Stimulated activated CD8-positive, alpha-beta memory T cell treated with anti-CD3 and anti-CD28 coated beads, Interleukin-15, amount 100 ng/mL, for 48 hours (primary cell): ENCODE measurements at places on chromosomes 7 and 10.

DNA sequence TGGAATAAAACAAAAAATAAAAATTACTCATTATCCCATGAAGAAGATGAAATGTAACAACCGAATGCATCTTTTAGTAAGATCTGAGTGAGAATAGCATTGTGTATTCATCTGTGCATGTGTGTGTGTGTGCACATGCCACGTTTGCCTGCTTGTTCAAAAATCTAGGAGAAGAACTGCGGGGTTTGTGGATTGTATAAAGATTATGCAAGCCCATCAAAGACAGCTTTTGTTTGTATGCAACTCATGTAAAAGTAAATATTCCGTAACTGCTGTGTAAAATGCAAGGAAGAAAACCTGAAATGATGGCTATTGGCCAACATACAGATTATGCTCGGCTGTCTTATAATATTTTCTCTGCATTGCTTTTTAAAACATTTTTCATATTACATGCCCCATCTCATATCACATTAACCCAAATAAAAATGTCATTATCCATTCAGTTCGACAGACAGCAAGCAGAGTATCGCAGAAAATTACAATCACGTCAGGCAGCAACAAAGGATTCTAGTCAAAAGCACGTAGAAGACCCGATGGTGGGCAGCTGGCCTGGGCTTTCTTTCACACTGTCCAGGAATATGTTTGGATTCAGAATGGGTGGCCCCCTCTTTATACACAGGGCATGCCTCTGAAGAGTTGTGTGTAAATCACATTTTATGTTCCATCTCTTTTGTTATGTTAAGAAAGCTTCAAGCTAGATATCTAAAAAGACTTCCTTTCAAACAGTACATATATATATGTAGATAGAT, 114.0 kb downstream of the PARP12 start:
- DNase-seq, result no peak

- no peak for DNase-seq
These were observed 6.3 kb upstream of the CD36 start for GRCh38 chr7:80632139-80632538.

DNA sequence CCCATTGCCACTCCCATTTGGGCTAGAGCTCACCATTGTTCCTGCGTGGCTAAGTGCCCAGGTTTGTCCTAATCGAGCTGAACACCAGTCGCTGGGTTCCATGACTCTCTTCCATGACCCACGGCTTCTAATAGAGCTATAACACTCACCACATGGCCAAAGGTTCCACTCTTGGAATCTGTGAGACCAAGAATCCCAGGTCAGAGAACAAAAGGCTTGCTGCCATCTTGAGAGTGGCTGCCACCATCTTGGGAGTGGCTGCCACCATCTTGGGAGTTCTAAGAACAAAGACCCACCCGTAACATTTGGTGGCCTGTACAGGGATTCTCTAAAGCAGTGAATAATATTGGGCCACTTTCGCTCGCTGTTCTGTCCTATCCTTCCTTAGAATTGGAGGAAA, 37.0 kb downstream of the AKR1B15 start:
- no peak for DNase-seq

GRCh38 chr7:148234715-148235114, 355.9 kb upstream of the C7orf33 start:
- no peak for DNase-seq

DNA sequence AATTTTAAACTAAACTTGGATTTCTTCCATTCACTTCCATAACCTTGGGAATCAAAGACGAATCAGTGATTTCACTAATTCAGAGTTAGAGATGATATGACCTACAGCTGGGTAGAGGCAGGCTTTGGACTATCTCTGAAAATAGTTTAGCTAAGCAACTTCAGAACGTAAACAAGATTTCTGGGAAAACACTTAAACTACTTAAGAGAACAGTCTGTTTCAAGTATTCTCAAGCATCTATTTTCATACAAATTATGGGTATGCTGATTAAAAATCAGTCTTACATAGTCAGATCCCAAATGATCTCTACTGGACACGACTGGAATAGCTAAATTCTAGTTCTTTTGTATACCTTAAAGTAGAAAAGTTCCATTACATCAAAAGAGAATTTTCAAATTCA, 179.9 kb downstream of the PLCE1 start:
- DNase-seq, result no peak

GRCh38 chr10:51301644-51302043, 227.4 kb downstream of the PRKG1 start:
- DNase-seq, result no peak

DNA sequence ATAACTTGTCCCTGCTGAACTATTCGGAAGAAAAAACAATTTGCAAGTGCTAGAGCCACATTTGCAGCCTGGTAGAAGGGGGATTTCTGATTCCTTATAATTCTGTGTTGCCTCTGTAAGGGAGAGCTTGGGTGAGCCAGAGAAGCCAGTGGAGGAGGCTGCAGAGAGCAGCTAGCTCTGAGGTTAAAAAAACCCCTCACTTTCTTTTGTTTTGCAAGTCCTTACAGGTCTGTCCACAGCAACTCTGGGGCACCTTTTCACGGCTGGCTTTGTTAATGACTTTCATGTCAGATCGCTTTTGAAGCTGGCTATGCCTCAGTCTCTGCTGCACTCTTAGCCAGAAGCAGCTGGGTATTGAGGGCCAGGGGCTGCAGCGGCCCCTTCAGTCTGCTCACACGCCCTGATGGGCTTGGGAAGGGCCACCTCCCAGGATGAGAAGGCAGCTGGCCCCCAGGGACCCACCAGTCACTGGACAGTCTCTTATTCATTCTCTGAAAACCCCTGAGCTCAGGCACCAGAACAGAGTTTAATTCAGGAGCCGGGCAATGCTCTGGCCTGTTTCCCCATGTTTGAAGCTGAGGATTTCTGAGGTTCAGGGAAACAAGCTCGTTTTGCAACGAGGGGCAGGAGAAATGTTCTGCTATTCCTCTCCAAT, 30.9 kb downstream of the TRIM8 start:
- no peak for DNase-seq

GRCh38 chr7:15686957-15687545, 568 bp upstream of the MEOX2 start:
- DNase-seq, result no peak

GRCh38 chr10:48940372-48940771, 732 bp upstream of the LRRC18 start:
- DNase-seq, result no peak

GRCh38 chr7:1669954-1670893, at the start of gene ELFN1:
ELFN1 (plus strand) TSS chr7:1670277; CDS start chr7:1744597, 74,320 bp downstream.
- DNase-seq, result no peak

GRCh38 chr7:20310301-20310700, 20.4 kb upstream of the ITGB8 start:
- DNase-seq, result no peak

GRCh38 chr10:117559712-117560111, 17.2 kb downstream of the EMX2 start:
- no peak for DNase-seq

- no peak for DNase-seq
These were observed 286.4 kb upstream of the SP4 start for GRCh38 chr7:21141476-21141875.

DNA sequence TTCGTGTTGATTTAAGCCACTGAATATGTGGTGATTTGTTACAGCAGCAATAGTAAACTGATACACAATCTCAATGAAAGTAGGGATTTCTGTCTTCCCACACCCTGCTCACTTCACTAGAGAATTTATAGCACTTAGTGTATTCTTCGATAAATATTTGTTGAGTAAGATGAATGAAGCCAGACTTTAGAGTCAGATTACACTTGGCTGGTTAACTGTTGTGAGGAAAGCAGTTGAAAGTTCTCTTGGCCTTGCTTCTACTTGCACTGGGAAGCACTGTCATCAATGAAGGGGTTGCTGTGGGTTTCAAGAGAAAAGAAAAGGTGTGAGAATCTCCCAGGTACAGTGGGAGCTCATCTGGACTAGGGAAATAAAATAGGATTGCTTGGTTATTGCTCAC, 82.1 kb upstream of the IGFBP3 start:
- no peak for DNase-seq

- DNase-seq, result no peak
These were observed 127.5 kb downstream of the DNAJB6 start for GRCh38 chr7:157464111-157464970.

- no peak for DNase-seq
These were observed 13.6 kb downstream of the PDLIM1 start for GRCh38 chr10:95277201-95277570.

- no peak for DNase-seq
These were observed 35.8 kb upstream of the GALNTL5 start for GRCh38 chr7:151920488-151920887.

DNA sequence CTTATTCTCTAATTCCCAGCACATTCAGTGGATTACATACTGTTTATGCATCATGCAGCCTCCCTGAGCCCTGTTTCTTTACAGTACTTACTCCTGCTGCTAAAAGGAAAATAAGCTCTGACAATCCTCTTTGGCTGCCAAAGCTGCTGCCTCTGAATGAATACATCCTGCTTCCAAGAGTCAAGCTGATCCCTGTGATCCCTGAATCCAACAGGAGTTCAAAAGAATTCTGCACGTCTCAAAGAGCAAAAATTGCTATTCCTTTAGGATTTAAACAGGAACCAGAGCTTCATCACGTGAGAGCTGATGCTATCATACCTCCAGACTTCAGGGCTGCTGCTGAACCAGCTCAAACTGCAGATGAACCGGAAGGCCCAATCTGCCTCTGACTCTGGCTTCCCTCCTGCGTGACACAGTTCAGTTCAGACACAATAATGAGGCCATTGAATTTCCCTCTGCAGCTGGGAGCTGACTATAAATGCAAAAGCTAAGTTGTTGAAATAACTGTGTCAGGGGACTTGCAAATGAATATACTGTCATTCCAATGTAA, 851.0 kb upstream of the PHF14 start:
- no peak for DNase-seq

DNA sequence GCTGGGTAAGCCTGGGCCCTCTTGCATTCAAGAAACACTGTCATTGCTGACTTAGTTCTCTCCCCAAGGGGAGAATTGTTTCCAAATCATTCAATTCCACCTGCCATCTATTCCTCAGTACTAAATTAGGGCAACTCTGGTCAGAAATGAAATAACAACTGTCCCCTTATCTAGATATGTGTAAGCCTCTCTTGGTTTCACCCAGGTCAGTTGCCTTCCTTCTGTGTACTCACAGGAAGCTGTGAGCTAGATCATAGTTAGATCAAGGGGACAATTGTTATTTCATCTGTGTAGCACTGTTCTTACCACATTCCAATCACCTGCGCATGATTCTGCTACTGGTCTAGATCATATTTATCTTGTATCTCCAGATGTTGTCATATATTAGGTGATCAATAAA, 483.0 kb upstream of the SORCS1 start:
- DNase-seq, result no peak

DNA sequence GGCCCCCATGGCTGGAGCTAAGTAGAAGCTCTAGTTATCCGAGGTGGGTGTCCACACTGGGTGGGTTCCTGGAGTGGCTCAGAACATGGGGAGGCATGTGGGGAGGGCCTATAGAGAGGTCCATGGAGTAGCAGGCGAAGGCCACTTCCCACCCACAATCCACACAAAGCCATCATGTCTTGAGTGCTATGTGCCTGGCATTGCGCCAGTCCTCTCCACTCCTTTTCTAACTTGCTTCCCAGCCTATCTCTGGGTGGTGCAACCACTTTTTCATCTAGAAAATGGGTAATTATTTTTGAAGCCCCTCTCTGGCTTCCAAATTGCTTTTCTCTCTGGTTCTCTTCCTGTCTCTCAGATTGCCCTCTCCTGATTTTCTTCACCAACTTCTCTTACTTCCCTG, 263.6 kb downstream of the PHTF2 start:
- no peak for DNase-seq

DNA sequence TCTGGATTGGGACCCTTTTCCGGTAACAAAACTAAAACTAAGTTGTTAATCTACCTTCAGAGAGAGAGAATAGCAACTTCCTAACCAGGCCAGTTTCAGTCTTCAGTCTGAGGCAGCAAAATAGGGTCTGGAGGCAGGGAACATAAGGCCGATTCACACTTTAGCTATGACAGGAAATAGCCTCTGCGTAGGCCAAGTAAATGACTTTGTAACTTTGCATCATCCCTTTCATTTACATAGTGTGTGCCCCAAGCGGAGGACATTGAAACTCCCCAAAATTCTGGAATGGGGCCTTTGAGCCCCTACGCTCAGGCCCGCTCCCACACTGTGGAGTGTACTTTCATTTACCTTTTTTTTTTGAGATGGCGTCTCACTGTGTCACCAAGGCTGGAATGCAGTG, 1.7 kb upstream of the UPP1 start:
- DNase-seq, result no peak

DNA sequence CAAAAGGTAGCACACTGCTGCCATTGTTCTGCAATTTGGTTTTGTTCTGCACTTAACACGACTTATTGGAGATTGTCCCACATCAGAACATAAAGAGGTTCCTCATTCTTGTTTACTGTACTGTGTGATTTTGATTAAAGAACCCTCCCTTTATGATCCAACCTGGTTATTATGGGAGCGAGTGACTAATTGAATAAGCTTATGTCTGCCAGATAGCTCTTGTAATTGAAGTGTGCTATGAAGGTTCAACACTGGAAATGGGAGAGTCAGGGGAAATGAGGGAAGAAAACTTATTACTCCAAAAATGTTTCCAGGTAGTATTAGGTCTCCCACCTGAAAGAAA, 33.9 kb downstream of the CASP7 start:
- DNase-seq, result no peak

DNA sequence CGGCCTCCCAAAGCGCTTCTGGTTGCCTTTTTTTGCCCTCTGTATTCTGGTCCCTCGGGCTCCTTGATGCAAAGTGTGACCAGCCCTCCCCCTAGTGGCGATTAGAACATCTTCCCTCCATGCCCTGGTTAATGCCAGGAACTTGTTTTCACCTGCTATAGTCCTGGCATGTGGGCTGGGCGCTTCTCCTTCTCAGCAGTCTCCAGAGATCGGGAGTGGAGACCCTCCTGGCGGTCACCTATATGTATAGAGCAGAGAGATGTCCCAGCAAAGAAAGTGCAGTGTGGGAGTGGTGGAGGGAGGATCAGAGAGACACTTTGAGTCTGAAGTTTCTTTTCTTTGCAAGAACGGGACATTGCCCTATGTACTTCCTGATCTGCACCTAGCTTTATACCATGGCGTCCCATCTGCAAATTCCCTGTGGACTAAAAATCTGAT, 264.1 kb downstream of the OTUD1 start:
- DNase-seq, result peak; percentile 30

GRCh38 chr10:63528084-63528744, 7.0 kb downstream of the REEP3 start:
- no peak for DNase-seq

- no peak for DNase-seq
These were observed 97.3 kb upstream of the COL1A2 start for GRCh38 chr7:94297397-94297838.

- DNase-seq, result no peak
These were observed 413.1 kb upstream of the VSTM2A start for GRCh38 chr7:54129035-54129434.

DNA sequence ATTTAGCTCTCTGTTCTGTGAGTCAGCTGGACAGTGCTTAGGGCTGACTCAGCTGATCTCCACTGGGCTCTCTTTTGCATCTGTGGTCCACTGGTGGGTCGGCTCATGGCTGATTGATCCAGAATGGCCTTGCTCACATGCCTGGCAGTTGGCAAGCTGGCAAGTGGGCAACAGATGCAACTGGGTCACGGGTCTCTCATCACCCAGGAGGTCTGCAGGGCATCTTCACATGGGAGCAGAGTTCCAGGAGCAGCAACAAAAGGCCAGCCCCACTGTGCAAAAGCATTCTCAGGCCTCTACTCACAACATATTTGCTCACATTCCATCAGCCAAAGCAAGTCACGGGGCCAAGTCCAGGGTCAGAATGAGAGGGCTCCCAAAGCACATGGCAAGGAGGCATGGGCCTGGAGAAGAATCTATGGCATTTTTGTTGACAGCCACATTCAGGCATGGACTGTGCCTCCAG, 98.8 kb downstream of the OAT start:
- DNase-seq, result no peak
